Inflammatory macrophage (primary cell): ENCODE measurements at places on chromosomes 7 and 10.

GRCh38 chr10:48658243-48658974 lies 26.3 kb upstream of the WDFY4 start:
- DNase-seq = peak; percentile 79

GRCh38 chr10:48589266-48589665 lies 15.6 kb downstream of the ARHGAP22 start:
- DNase-seq = no peak

GRCh38 chr7:106752367-106752766 lies 91.4 kb upstream of the CCDC71L start:
- no peak for DNase-seq

DNA sequence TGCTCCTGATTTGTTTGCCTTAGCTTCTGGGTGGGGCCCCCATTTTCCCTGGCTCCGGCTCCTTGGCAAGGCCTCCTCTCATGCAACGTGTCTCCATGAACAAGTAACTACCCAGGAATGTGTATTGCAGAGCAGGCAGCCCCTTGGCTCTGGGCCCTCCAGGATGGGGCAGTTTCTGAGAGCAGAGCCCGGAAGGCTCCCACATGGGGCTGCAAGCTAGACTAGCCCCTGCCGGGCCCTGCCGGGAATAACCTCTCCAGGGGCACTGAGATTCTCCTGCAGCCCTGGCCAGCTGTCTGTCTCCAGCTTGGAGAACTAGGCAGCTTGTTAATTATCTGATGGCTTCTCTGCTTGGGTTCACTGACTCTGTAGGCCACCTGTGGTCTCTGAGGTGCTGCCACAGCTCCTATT lies 184.0 kb upstream of the INHBA start:
- DNase-seq = no peak

- DNase-seq = no peak
Measured at GRCh38 chr7:15204421-15204820, 301.9 kb upstream of the DGKB start.

- no peak for DNase-seq
Measured at GRCh38 chr10:43667761-43668386, 19.2 kb upstream of the ZNF32 start.

GRCh38 chr7:13945670-13946069 lies 43.8 kb downstream of the ETV1 start:
- DNase-seq = no peak

- DNase-seq = no peak
Measured at GRCh38 chr7:157710396-157710795, 373.6 kb downstream of the DNAJB6 start.

- DNase-seq = no peak
Measured at GRCh38 chr7:100510437-100511239, 26.9 kb downstream of the NYAP1 start.

- no peak for DNase-seq
Measured at GRCh38 chr10:122311716-122312115, 40.6 kb downstream of the BTBD16 start.

- DNase-seq = no peak
Measured at GRCh38 chr7:24052572-24053260, 231.3 kb upstream of the NPY start.

GRCh38 chr7:140237390-140237789 lies 60.6 kb upstream of the KDM7A start:
- DNase-seq = no peak

DNA sequence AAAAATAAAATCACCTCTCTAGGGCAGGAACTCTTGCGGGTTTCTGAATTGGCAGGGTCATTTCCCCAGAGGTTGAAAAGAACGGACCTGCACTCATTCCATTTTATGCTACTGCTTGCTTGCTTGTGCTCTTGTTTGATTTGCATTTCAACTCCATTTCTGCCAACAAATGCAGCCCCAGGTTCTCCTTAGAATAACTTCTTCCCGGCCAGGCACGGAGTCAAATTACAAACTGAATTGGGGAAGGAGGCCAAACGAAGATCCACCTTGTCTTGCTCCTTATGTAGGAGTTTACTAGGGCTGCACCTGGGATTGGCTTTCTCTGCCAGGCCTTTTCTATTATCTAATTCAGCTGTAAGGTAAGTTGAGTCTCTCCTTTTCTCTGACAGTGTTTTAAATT lies 79.6 kb downstream of the HGF start:
- no peak for DNase-seq

- DNase-seq = no peak
Measured at GRCh38 chr7:54563329-54563916, 21.2 kb downstream of the VSTM2A start.
